Stimulated activated CD8-positive, alpha-beta memory T cell treated with anti-CD3 and anti-CD28 coated beads, Interleukin-4, amount 100 ng/mL, for 1 hour (primary cell): ENCODE measurements at places on chromosomes 16 and 17.

DNA sequence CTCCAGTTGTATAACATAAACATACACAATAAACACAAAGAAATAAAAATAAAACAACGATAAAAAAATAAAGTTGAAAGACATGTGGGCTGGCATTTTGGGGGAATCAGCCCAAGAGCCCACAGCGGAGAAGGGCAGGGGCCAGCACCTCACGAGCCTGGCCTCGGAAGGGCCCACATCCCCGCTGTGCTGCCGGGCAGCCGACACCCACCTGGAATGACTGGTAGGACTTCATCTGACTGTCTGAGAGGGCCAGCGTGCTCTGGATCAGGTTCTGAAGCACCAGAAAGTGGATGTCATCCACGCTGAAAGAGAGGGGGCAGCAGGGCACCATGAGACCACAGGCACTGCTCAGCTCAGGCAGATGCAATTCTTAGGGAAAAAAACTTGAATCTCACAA lies 73.5 kb downstream of the GTF3C1 start:
- DNase-seq: no peak

DNA sequence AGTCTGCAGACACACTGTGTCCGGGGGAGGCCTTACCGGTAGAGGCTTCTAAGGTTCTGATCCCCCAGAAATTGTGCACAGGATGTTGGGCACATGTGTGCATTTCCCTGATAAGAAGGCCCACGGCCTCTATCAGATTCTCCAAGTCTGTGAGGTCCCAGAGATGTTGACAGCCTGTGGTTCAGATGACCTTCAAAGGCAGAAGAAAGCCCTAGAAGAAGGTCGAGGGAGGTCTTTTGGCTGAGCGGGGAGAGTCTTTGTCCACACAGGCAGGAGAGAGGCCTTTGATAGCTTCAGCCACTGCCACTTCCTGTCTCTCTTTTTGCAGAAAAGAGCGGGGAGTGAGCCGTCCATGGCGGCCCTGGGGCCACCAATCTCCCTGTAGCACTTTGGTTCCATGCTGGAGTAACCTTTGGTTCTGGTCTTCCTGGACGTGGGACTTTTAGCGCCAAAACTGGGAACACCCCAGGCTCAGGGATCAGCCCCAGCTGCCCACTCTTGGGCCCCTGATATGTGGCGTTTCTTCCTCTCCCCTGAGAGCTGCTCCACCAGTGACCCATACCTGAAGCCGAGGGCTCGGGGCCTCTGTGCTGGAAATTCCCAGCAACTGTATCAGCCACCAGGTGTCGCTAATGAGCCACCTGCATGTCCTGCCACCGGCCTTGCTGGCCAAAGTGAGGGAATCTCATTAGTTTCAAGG lies 28.1 kb upstream of the LGALS9 start:
- DNase-seq: peak; percentile 50

GRCh38 chr16:55274391-55274790 lies 49.6 kb upstream of the IRX6 start:
- DNase-seq: no peak

DNA sequence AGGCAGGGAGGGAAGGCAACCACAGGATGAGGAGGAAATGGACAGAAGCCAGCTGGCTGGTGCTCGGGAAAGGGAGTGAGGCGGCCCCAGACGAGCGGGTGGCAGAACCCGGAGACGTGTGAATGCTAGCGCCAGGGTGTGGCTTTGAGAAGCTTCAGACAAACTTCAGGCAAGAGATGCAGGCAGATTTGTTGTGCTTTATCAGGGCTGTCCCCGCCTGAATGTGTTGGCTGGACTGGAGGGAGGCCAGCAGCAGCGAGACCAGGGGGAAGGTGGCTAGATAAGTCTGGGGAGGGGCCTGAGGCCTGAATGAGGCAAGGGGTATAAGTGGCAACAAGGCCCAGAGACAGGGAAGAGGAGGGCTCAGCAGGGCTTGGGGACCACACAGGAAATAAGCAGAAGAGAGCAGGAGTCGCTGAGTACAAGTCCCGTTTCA lies 22.0 kb downstream of the CAMKK1 start:
- DNase-seq: no peak

- no peak for DNase-seq
These were observed 495.6 kb upstream of the CDH11 start for GRCh38 chr16:65617421-65617820.

- DNase-seq: no peak
These were observed 29.4 kb upstream of the SLC13A2 start for GRCh38 chr17:28443901-28444638.

GRCh38 chr17:49482144-49482817 lies 12.8 kb upstream of the NGFR start:
- DNase-seq: no peak

GRCh38 chr17:40452921-40453378 lies 9.7 kb downstream of the IGFBP4 start:
- no peak for DNase-seq

- no peak for DNase-seq
These were observed at the start of gene CHP2 for GRCh38 chr16:23754594-23755483. Gene CHP2, plus strand, starts transcription at chr16:23755026. Its CDS starts 24 bp downstream, at chr16:23755050.

DNA sequence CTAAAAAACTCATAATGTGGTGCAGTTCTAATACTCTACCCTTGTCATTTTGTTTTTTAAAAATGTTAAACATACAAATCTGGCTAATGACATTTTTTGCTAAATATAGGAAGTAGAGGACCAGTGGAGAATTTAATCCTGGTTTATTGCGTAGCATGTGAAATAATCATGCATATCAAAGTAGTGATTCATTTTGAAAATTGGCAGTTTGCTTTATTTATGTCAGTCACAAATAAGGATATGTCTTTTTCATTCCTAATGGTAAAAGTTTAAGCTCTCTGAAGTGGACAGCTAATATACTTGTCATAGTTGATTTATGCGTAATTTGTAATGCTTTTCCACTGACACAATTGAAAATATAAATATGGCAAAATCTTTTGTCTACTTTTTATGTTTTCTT lies 224.2 kb downstream of the BCAS3 start:
- DNase-seq: no peak

GRCh38 chr16:57270221-57271062 lies 14.0 kb downstream of the PLLP start:
- no peak for DNase-seq

- no peak for DNase-seq
These were observed 761 bp upstream of the MATCAP1 start for GRCh38 chr16:67184453-67184994.

- no peak for DNase-seq
These were observed 3.7 kb downstream of the LMF1 start for GRCh38 chr16:967077-967541.

DNA sequence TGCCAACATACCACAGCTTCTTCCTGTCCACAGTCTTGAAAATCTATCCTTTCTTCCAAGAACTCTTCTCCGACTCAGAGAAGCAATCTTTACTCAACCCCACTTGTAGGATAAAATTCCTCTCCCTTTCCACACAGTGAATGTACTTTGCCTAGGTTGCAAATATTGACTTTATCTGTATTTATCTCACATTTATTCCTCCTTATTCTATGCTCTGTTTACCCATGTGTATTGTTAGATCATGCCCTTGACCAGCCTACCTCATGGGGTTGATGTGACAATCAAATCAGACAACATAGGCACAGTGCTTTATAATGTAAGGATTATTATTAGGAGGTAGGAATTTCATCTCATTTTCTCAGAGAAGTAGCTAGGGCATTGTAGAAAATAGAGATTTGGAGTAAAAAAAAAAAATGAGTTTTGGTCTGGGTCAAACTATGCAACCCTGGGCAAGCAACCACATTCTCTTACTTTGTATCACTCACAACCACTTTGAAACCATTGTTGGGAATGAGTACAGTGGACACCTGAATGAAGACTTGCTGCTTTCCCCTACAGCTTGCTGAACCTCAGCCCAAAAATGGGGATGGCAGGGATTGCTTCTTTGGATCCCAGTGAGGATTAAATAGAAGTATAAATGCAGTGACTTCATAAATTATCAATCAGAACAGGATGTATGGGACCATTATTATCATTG lies 9.1 kb upstream of the SLC35B1 start:
- DNase-seq: no peak

- no peak for DNase-seq
These were observed 16.2 kb downstream of the IRX5 start for GRCh38 chr16:54946909-54947308.

DNA sequence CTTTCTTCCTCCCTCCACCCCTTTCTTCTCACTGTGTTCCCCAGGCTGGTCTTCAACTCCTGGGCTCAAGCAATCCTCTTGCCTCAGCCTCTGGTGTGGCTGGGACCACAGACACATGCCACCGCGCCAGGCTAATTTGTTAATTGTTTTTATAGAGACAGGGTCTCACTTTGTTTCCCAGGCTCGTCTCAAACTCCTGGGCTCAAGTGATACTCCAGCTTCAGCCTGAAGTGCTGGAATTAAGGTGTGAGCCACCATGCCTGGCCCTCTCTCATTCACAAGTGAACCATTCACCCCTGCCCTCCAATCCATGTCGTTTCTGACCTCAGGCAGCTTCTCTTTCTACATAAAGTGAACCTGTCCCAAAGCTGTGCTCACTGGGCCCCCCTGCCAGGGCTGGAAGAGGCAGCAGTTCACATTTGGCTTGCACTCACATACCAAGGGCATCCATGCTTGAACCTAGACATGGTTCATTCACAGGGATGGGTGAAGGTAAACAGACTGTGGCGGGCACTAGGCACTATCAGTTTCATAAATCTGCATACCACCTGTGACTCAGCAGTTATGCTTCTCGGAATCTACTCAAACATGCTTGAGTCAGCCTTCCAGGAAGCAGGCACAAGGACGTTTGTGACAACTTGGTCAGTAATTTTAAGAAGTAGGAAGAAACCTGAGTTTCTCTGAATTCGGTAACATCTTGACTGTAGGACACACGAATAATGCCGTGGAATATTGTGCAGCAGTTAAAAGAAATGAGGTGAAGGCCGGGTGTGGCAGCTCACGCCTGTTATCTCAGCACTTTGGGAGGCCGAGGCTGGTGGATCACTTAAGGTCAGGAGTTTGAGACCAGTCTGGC lies 6.0 kb upstream of the RNF213 start:
- DNase-seq: no peak

GRCh38 chr16:27421961-27422740 lies 20.2 kb downstream of the IL21R start:
- no peak for DNase-seq

DNA sequence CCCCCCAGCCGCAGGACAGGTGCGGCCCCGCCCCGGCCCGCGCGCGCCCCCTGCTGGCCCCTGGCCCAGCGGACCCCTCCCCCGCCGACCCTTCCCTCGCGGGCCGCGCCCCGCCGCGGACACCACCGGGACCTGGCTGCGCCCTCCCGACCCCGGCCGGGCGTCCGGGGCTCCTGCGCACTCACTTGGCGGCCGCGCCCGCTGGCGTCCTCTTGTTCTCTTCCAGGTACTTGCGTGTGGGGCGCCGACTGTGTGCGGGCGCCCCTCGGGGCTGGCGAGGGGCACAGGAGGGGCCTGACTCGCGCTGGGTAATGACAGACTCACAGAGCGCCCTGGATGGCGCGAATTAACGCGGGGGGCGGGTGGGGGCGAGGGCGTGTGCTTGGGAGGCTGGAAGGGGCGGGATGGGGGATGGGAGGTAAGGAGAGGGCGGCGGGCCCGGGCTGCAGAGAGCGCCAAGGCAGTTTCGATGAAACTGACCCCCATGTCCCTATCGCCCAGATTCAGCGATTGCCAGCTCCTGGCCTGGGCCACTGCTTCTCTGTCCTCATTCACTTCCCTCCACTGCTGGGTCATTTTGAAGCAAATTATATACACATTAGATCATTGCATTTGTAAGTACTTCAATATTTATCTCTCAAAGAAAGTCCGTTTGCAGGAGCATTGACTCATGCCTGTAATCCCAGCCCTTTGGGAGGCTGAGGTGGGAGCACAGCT lies 445 bp upstream of the DBNDD1 start:
- DNase-seq: no peak

- no peak for DNase-seq
These were observed 4.7 kb downstream of the RNASEK start for GRCh38 chr17:7016886-7017826.

GRCh38 chr16:89906140-89907025 lies 12.3 kb upstream of the MC1R start:
- DNase-seq: no peak

DNA sequence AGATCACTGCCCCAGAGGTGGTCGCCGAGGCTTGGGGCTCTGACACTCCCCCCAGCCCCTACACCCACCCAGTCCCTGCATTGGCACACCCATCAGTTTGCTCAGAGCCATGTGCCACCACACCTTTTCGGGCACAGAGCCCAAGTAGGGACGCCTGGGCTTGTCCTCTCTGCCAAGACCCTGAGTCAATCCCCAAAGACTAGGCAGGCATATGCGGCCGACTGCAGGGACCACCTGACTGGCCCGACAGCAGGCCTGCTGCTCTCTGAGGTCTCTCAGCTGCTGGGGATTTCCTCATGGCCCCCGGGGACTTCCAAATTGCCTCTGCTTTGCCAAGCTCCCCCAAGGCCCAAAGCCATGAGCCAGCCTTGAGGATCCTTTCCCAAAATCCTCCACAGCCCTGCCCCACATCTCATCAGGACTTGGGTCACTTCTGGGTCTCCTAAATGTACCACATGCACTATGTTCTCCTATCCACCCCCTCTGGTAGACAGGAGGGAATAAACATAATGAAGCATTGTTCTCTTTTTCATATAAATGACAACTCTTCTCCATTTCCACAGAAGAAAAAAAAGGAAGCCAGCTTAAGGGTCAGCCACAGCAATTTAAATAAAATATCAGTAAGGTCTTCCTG lies 30.6 kb downstream of the MYO18A start:
- DNase-seq: no peak

GRCh38 chr17:41339571-41340172 lies 11.0 kb downstream of the KRT33A start:
- DNase-seq: no peak

DNA sequence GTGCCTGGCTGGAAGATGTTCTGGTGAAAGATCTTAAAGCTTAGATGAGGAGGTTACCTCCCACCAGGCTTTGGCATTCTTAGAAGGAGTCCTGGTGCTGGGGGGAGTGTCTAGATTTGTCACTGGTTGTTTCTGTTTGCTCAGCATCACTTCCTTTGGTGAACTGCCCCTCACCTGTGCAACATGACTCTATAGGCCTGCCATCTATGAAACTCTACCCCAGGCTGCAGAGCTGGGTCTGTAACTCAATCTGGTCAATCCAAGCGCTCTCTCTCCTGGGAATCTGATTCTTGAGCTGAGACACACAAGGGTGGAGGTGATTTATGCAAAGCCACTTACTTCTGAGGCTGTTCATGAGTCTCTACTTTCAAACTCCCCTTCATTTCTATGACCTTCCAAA lies 399.4 kb downstream of the NPIPA7 start:
- no peak for DNase-seq

DNA sequence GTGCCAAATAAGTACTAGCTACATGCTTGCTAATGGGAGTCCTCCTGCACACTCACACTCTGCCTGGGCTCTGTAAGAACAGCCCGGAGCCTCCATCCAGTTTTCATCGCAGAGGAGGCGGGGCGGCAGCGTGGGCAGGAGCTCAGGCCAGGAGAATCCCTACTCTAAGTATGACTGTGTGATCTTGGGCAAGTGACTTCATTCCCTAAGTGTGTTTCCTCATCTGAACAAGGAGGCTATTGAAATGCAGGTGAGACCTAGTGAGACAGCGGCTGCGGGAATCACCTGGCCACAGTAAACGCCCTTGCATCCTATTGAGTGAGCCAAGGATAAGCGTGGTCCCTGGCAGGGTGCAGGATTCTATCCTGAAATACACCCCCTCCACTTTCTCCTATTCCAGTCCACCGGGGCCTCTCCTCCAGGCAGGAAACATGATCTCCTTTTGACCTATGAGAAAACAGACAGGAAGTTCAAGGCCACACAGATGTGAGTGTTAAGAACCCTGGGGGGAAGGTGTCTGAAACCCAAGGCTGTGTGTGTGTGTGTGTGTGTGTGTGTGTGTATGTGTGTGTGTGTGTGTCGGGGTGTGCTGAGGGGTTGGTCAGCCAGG lies 5.2 kb upstream of the RAI1 start:
- DNase-seq: no peak
